ENCODE measurements at places on chromosomes 3 and 15.

- DNase-seq: no peak
Observed at GRCh38 chr3:154571553-154572226, 141.7 kb upstream of the GPR149 start.

DNA sequence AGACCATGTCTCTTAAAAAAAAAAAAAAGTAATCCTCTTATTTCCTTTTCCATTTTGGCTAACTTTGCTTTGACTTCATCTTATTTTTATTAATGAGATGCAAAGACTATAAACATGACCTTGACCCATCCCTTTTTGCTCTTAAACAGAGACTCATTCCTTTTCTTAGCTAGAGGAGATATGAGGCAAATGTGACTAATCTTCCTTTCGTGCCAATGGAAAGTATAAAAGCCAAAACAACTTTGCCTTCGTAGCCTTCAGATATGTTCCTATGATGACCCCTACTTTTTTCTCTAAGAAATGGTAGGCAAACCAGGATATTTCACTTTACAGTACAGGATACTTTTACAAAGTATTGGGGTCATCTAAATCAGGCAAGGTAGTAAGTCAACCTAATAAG is 36.9 kb upstream of the GOLGB1 start:
- DNase-seq: no peak

DNA sequence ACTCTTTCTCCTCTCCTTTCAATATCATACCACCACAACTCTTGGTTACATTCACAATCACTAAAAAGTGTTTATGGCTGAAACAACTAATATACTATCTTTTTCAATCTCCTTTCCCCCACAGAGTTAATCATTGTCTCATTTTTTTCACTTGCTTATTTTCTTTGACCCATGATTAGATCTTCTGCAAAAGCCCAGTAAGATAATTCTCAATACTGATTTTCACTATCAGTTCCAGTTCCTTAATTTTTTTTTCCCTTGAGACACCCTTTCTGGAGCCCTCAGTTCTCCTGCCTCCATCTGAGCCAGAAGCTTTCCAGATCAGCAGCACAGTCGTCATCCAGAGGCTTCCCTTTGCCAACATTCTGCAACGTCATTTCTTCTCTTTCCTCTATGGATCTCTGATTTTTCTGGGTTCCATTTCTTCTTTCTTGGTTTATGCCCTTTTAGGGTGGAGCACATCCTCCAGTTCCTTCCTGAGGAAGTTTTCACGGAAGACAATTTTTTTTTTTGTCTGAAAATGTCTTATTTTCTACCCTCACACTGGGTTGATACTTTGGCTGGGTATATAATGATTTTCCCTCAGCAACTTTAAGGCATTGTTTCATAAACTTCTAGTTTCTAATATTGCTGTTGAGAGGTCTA is 88.7 kb upstream of the C15orf39 start:
- DNase-seq: no peak

DNA sequence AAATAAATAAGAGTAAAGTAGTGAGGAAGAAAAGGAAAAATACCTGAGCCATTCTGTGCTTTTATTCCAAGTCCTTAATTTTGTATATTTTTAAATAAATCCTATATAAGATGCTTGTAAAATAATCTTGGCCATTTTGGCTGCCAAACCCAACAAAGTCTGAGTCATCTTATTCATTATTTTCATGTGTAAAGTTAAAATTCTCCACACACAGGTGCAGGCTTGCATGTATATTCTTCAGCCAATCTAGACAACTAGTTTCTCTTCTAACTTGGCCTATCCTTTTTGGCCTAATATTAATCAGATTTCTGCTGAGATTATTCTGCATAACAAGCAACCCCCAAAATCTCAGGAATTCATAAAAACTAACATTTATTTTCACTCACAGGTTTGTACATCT is 189.8 kb upstream of the ATP11B start:
- DNase-seq: no peak

DNA sequence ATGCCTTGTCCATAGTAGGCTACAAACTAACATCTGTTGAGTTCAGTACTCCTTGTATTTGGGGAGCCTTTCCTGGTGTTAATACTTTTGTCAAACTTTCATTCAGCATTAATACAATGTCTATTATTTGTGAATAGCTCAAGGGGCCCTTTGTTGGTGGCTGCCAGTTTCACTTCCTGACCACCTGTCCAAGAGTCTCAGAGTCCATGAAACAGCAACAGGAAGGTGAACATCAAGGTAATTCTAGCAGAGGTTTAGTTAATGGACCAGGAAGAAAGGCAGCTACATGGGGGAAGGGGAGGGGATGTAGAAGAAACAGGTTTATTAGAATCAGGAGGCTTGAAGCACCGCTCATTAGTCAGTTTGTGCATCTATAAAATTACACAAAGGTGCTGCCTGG is 386.9 kb downstream of the PDCD6IP start:
- no peak for DNase-seq

- no peak for DNase-seq
Observed at GRCh38 chr3:154074966-154075365, 46.2 kb upstream of the ARHGEF26 start.
